ENCODE measurements at places on chromosomes 4 and X.
A peak's percentile ranks its signal among the peaks of the same experiment; 100 is the strongest.

- no peak for DNase-seq
These were observed 8.2 kb upstream of the ZRSR2 start for GRCh38 chrX:15781961-15782699.

DNA sequence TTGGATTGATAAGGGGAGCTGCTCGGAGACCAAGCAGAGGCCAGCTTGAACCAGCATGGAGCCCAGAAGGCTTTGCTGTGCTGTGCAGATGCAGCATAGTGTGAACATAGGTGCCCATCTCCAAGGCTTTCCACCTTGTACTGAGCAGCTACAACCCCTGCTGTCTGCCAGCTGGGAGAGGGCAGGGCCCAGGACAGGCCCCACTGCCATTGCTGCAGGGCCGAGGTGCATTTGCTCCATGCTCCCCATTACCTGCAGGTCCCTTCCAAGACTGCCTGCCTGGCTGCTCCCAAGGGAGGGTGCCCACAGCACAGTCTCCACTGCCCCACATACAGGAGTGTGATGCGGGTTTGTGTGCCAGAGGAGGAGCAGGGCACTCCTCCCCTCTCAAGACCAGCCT lies 1016.0 kb upstream of the INTU start:
- no peak for DNase-seq

DNA sequence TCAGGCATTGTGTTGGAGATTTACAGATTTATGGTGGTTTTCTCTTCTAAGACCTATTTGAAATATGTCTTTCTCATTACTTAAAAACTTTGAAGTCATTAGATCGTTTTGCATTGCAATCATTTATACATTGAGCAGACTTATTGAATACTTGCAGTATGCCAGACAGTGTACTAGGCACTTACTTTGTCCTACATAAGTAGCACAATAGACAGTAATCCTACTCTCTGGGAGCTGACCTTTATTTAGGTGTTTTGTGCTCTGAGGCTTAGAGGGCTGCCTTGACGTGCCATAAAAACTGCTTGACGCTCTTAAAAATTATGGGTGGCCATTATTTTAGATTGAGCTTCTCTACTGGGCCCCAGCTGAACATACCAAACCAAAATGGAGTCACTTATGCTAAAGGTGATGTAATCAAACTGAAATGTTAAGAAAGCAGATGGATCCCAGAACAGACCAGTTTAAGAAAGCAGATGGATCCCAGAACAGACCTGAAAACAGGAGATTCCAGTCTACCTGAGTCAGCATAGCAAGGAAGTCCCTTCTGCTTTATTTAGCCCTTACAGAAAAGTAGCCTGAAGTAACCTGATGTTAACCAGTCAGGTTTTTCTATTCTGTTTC lies 42.4 kb downstream of the PTTG2 start:
- peak; percentile 52 for DNase-seq

GRCh38 chr4:37623125-37623524 lies 63.1 kb downstream of the RELL1 start:
- no peak for DNase-seq

DNA sequence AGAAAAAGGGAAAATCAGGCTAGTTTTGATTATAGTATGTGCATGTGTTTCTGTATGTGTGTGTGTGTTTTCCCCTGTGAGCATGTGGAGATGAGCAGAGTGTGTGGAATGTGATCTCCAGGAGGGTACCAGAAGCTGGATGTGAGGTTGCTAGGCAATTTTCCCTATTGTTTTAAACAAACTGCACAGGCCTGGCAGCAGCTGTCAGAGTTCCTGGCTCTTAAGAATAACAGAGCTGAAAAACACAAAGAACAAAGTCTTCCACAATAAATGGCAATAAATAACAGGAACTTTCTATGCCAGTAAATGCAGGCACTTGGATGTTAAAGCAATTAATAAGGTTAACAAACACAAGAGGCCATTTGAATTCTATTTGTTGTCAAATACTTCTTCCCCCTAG lies 344.6 kb upstream of the CTSO start:
- peak; percentile 2 for DNase-seq

- DNase-seq = peak; percentile 45
These were observed 40.8 kb upstream of the QRFPR start for GRCh38 chr4:121421594-121421993.

DNA sequence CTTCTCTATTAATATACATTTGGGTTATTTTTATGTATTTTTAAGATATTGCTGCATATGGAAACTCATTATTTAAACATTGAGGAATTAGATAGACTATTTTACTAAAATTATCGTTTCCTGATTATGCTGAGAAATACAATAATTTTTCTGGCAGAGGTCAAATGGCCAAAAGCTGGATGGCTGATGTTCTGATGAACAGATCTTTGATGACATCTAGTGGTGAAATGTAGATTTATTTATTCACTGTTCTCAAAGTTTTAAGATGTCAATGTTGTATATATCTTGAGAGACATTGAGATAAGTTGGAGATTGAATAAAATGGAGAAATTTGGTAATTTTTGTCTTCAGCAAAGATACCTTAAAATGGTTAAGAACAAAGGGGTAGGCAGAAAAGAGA lies 96.2 kb downstream of the UGT8 start:
- peak; percentile 63 for DNase-seq

- no peak for DNase-seq
These were observed 1.8 kb downstream of the TMEM35A start for GRCh38 chrX:101080326-101081124.

DNA sequence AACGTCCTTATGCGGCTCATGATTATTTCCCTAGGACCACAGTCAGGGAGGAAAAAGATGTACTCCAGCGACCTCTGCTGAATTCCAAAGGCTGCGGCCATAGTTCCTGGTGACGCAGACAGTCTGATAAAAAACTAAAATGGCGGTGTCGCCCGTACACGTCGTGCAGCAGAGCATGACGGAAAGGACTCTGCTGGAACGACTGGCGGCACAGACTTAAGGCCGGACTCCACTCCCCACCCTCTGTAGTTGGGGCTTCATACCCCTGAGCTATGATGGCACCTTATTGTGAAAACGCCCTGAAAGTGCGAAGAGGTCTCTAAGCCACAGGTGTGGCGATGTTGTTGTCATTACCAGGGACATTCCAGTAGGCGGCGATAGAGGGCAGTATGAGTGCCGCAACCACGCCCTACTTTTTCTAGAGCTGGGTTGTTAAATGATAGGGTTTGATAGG lies 90.0 kb upstream of the EDA2R start:
- DNase-seq = no peak

DNA sequence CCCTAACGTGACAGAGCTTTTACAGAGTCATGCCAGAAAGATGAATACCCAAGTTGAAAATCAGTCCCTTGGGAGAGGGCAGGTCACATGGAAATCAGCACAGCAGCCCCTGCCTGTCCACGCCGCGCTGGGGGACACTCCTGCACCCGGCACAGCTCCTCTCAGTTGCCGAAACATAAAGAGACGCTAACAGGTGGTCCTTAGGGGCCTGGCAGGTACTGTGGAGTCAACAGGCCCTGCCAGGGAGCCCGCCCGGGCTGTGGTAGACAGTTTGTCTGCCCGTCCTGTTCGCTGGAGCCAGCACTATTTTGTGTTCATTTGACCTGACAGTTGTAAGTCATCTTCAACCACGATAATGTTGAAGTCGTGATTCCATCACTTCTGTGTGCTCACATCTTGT lies 30.5 kb downstream of the NELFA start:
- no peak for DNase-seq

- DNase-seq = no peak
These were observed 55.0 kb downstream of the PHEX start for GRCh38 chrX:22087011-22087557.
